Hematopoietic multipotent progenitor cell treated with erythropoietin and hydrocortisone succinate and interleukin-3 and kit ligand, for 17 days (in vitro differentiated cells): ENCODE measurements at places on chromosomes 4 and X.

GRCh38 chr4:161519611-161520010 lies 644.2 kb downstream of the FSTL5 start:
- no peak for DNase-seq

- DNase-seq, result no peak
These were observed 2.3 kb downstream of the XKRX start for GRCh38 chrX:100926453-100926852.

DNA sequence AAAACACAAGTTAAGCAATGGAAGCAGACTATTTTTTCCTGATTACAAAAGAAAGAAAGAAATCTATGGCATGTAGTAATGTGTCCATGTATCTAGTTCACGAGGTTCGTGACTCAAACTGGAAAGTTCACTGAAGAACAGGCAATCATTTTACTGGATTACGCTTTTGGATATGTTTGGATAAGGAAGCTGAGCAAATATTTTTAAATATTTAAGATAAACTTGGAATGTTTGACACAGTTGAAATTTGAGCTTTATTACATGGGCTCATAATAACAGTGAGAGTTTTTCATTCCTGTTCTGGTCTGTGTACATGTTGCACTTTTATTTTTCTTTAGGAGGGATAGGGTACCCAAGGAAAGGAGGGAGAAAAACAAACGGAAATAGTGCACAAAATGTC lies 244.2 kb upstream of the GK2 start:
- no peak for DNase-seq

DNA sequence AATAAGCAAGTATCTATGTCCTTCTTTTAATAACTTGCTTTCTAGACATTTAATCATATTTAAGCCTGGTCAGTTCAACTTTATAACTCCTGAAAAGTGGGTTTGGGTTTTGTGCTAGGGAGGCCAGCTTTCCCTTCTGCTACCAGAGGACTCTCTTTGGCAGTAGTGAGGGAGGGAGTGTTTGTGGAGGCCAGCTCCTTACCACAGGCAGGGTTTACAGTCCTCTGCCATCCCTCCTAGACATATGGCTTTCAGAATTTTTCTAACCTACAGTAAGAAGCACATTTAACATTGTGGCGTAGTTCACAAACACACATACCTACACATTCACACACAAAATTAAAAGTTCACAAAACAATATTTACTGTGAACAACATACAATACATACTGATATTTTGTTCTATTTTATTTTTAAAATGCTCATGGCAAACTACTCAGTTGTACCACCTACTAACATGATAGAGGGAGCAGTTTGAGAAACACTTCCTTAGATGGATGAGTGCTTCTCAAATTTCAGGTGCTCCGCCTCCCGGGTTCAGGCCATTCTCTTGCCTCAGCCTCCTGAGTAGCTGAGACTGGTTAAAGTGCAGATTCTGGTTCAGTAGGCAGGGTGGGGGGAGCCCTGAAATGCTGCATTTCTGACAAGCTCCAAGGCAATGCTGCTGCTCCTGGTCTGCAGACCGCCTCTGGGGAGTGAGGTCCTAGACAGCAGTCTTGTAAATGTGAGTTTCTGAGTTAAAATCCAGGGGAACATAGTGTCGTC lies 86.7 kb downstream of the PTTG2 start:
- DNase-seq, result no peak

GRCh38 chr4:97984545-97985131 lies 158.6 kb downstream of the STPG2 start:
- DNase-seq, result no peak

DNA sequence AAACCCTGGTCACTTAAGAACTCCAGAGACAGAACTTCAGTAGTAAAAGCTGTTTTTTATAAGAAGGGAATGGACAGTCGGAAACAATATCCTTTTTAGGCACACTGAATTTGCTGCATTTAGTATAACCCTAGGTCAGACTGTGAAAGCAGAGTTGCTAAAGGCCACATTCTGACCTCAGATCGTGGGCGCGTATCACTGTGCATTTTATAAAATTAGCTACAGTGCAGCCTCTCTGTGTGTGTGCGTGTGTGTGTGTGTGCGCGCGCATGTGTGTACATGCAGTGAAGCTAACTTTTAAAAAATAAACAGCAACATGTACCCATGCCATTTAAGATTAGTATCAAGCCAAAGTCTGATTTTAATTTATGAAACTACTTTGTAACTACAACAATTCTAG lies 8.0 kb downstream of the ZNF827 start:
- DNase-seq, result no peak

DNA sequence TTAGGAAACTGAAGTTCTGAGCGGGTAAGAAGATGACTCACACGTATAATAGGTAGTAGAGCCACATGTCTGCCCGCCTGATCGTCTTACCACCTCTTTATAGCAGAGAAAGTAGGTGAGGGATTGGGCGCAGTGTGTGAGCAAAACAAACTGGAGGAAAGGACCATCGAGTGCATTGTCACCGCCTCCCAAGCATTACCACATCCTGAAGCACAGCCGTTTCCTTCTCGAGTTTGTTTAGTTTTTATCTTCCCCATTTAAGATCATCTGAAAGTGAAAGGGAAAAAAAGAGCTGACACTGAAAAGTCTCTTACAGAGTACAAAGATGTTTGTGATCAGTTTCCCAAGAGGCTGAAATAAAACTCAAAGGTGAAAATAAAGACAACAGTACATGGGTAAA lies 14.8 kb downstream of the PDK3 start:
- DNase-seq, result peak; percentile 12

- DNase-seq, result no peak
These were observed 1254.8 kb upstream of the ADGRL3 start for GRCh38 chr4:59945277-59945676.

GRCh38 chr4:42172128-42172790 lies 19.8 kb upstream of the BEND4 start:
- no peak for DNase-seq

DNA sequence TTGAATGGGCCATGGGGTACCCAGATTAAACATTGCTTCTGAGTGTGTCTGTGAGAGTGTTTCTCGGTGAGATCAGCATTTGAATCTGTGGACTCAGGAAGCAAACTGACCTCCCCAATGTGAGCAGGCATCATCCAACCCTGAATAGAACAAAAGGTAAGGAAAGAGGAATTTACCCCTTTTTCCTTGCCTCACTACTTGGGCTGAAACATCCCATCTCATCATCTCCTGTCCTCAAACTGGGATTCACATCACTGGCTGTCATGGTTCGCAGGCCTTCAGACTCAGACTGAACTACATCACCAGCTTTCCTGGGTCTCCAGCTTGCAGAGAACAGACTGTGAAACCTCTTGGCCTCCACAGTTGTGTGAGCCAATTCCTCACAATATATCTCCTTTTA lies 47.1 kb downstream of the TEC start:
- no peak for DNase-seq
